ENCODE measurements at places on chromosomes 2 and 18. TPM values are rescaled to one million over a fixed set of nuclear protein-coding genes. Genes with fewer than 3 reads are reported as not detected.

DNA sequence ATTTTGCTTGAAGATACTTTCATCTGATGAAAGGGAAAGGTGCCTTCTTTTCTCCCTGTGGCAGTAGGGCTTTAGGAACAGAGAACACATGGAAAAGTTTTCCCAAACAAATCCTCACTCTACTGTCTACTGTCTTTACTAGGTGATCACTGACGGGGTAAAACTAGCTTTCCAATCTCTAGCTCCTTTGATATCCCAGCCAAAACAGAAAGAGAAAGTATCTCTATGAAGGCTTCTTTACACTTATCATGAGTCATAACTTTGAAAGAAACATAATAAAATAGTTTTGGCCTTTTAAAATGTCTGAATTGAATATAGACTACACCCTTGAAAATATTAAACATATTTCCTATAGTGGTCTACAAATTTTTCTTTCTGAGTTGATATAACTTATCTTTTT is 214.5 kb downstream of the DSEL start:
- no peak overlapping the region for H3K4me3 ChIP-seq
- no peaks in the 10 kb centered on the region for H3K27me3 ChIP-seq
- peak overlapping the region; percentile 53 for H3K27ac ChIP-seq
- H3K36me3 ChIP-seq: peaks cover 4% of the 10 kb centered on the region
- H3K4me1 ChIP-seq: peaks cover 6% of the 10 kb centered on the region
- no peak for DNase-seq

- DNase-seq: peak; percentile 60
- H3K36me3 ChIP-seq: no peaks in the 10 kb centered on the region
These were observed 84.5 kb downstream of the POU3F3 start for GRCh38 chr2:104938231-104938941.

GRCh38 chr18:76567835-76568445 is 72.9 kb upstream of the ZNF516 start:
- H3K27ac ChIP-seq: no peak overlapping the region
- no peaks in the 10 kb centered on the region for H3K36me3 ChIP-seq
- H3K4me1 ChIP-seq: no peaks in the 10 kb centered on the region
- no peak for DNase-seq
- no peak overlapping the region for H3K4me3 ChIP-seq

GRCh38 chr2:33022395-33022985 is 75.7 kb downstream of the LTBP1 start:
- H3K27me3 ChIP-seq: peaks cover 23% of the 10 kb centered on the region
- no peak for DNase-seq

- peaks cover 75% of the 10 kb centered on the region for H3K4me1 ChIP-seq
- DNase-seq: no peak
- peaks cover 12% of the 10 kb centered on the region for H3K36me3 ChIP-seq
- no peaks in the 10 kb centered on the region for H3K27me3 ChIP-seq
- peak overlapping the region; percentile 67 for H3K4me3 ChIP-seq
- peak overlapping the region; percentile 85 for H3K27ac ChIP-seq
These were observed 47.2 kb downstream of the TET3 start for GRCh38 chr2:74031959-74032287.

Gene CYP26B1
- not detected for total RNA-seq

Gene GTF2A1L
- not detected for total RNA-seq

Gene PARD6G
- total RNA-seq: not detected
